ENCODE measurements at places on chromosomes 11 and 22.

- no peak for DNase-seq
Measured at GRCh38 chr22:25563761-25564319, 635 bp upstream of the GRK3 start.

DNA sequence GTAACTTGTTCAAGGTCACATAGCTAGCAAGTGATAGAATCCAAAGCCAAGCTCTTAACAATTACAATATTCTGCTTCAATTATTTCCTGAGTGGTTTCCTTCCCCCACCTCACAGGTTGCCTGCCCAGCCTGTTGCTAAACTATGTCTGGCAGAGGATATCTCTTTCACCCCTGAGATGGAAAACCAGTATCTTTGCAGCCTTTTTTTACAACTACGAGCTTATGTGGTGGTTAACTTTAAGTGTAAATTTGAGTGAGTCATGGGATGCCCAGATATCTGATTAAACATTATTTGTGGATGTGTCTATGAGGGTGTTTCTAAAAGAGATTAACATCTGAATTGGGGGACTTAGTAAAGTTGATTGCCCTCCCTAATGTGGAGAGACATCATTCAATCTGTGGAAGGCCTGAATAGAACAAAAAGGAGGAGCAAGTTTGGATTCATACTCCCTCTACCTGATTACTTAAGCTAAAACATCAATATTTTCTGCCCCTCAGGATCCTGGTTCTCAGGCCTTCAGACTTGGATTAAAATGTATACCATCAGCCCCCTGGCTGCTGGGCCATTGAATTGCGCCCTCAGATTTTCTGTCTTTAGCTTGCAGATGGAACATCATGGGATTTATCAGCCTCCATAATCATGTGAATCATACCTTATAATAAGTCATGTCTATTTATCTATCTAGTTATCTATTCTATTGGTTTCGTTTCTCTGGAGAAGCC, 911.9 kb downstream of the METTL15 start:
- DNase-seq = no peak

GRCh38 chr11:18379201-18379600, 15.2 kb upstream of the LDHA start:
- no peak for DNase-seq

- no peak for DNase-seq
Measured at GRCh38 chr11:120174866-120175265, 36.0 kb upstream of the OAF start.

DNA sequence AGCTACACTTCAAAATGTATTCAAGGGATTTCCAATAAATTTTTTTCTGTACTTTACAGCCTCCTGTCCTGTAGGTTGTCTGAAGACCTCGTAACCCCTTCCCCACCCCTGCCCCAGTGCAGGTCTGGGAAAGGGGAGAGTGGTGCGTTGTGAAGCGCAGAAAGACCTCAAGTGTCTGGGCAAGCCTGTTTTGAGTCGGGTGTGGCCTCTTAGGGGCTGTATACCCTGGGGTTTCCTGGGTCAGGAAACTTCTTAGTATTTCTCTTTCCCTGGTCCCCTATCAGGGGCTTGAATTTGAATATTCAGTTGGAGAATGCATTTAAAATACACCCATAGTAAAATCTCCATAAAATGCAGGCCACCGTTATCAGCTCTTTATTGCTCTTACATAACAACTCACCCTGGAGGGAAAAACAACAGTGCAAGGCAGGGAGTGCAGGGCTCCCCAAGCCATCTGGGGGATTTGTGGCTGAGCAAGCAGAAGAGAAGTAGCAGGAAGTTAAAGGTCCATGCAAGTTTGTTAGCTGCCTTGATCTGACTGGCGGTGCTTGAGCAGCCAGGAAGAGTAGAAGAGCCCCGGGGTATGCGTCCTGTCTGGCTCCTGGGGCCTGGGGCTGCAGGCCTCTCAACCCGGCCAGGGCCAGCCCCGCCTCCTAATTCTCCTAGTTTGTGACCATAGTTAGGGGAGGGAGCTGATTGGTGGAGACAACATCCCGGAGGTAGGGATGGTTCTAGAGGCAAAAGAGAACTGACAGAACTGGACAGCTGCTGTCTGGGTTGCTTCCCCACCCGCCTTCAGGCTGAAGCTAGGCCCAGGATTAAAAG, 25.7 kb downstream of the ARHGAP1 start:
- DNase-seq = no peak

DNA sequence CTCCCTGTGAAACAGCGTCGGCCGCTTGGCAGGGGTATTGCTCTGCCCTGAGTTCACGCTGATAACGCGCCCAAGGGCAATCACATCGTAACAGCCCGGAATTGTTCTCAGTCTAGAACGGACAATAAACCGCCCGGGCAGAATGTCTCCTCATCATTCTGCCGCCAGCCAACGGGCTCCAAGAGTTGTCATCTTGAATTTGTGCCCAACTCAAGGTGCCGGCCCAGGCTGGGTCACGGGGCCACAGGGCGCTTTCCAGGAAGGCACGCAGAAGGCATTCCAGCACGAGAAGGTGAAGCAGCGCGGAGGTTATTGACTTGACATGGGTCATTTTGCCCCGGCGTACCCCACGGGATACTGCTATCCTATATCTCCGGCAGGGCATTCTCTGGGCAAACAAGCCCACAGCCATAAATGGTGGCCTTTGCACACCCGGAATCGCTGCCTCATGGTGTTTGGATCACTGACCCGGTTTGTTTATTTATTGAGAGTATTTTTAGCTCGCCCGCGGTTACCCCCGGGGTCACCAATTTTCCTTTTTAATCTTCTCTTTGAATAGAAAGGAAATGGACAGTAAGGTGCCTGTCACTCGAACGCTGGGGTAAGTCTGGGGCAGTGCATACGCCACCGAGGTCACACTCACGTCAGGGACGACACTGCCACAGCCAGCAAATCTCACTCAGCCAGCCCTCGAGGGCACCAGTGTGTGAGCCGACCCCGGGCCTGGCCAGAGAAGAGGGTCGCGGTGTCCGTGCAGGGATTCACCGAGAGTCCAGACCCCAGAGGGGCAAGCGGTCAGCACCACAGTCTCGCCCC, 72.4 kb upstream of the FGF3 start:
- DNase-seq = no peak

DNA sequence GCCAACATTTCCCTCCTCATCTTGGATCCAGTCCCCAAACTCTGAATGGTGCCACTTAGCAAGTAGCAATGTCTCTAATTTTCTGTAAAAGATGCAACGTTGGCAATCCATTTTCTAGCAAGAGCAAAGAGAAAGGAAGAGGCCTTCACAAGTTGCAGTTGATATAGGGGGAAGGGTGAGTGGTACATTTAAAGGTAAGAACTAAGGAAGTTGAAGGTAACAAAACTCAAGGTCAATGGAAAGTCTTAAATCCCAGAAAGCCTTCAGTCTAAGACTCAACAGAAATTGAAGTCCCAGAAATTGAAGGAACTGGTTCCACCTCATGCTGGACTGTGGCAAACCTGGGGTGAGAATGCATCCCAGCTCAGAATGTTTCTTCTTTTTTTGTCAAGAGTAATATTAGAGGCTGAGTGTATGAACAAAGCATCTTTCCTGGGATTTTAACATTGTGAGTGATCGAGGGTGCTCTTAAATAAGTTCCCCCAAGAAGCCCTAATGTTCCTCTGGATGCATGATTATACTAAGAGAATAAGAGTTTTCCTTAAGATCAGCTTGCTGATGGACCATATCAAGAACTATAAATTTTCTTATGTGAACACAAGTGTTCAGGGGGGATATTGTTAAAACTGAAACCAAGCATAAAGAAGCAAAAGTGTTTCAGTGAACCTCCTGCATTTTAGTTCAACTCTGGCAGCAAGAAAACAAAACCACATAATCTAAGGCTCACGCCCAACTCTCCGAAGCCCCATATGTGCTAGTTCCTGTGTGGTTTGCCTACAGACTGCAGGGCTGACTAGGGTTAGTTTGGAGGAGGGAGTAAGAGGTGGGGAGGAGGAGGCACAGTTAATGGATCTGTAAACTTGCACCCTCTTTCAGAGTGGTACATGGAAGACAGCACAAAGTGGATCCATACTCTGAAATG, at the start of gene GRAP2:
GRAP2 (plus strand) TSS at position 779 of the 922 bp plus-strand sequence. CDS start 46,023 bp downstream, outside the sequence.
- peak; percentile 42 for DNase-seq

DNA sequence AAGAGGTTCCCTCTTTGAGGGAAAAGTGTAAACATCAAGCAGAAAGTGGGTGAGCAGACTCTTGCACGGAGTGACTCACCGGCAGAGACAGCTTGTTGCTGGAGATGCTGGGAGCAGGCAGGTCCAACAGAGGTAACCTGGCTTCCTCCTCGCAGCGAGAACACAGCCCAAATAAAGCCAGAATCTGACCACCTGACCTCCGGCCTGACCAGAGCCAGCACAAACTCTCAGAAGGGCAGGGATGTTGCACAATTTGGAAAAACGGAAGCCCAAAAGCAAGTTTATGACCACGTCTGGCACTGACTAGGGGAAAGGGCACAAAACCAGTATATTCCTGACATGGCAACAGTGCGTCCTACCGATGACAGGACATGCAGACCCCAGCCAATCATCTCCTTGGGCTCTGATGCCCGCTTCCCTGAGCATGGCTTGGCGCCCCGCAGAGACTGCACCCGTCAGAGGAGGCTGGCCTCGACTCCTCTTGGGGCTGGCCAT, 5.4 kb downstream of the SMCO4 start:
- no peak for DNase-seq

DNA sequence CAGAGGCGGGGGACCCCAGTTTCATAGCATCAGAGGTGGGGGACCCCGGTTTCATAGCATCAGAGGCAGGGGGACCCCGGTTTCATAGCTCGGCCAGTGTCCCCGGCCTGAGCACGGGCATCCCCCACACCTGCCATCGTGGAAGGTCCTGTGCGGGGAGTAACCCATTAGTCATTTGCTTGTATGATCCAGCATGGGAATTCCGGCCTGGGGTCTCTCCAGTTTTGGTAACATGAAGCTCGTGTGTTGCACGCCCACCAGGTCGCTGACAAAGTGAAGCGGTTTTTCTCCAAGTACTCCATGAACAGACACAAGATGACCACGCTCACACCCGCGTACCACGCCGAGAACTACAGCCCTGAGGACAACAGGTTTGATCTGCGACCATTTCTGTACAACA, 29.0 kb upstream of the KRTAP5-7 start:
- DNase-seq = no peak

DNA sequence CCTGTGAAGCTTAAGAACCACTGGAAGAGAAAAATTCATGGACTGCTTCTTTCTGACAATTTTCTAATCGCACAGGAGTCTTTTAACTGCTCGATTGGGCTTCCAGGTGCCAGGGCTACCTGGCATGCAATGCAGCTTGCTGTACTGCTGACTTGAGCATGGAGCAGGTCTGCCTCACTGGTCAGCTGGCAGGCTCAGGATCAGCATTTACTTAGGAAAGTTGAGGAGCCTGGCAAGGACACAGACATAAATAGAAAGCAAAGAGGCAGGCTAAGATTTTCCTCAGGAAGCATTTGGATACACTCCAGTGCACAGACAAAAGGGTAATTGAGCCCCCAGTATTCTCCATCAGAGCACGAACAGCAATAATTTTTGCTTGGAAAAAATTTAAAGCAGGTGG, 163.5 kb downstream of the CSNK2A3 start:
- DNase-seq = no peak

GRCh38 chr11:34907934-34908593, 8.1 kb downstream of the APIP start:
- no peak for DNase-seq

- DNase-seq = no peak
Measured at GRCh38 chr11:107844041-107844440, 14.5 kb downstream of the SLC35F2 start.

DNA sequence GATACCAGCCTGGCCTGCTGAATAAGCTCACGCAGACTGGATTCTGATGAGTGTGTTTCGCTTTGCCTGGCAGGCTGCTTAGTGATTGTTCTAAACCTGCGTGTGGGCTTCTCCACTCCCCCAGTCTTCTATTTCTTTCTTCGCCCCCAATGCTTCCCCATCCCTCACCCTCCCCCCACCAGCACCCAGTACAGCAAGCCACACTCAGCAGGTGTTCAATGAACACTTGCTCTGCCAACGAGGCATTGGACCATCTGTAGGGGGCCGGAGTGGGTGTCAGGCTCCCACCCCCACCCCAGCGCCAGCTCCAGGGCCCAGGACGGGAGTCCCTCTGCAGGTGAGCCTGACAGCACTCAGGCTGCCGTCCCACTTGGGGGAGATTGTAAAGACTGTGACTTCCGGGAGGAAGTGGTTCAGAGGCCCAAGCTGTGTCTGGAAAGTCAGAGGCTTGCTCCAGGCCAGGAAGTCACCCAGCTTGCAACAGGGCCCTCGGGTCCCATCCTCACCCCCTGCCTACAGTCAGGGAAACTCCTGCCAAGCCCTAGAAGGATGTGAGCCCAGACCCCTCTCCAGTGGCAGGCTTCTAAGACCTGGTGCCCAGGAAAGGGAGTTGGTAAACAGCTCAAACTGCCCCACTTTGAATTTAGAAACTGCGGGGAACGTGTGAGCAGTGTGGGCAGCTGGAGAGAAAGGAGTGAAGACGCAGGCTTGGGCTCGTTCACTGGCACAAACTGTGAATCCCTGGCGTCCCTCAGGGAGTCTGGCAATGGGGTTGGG, 66.3 kb upstream of the PRDM11 start:
- DNase-seq = peak; percentile 25

DNA sequence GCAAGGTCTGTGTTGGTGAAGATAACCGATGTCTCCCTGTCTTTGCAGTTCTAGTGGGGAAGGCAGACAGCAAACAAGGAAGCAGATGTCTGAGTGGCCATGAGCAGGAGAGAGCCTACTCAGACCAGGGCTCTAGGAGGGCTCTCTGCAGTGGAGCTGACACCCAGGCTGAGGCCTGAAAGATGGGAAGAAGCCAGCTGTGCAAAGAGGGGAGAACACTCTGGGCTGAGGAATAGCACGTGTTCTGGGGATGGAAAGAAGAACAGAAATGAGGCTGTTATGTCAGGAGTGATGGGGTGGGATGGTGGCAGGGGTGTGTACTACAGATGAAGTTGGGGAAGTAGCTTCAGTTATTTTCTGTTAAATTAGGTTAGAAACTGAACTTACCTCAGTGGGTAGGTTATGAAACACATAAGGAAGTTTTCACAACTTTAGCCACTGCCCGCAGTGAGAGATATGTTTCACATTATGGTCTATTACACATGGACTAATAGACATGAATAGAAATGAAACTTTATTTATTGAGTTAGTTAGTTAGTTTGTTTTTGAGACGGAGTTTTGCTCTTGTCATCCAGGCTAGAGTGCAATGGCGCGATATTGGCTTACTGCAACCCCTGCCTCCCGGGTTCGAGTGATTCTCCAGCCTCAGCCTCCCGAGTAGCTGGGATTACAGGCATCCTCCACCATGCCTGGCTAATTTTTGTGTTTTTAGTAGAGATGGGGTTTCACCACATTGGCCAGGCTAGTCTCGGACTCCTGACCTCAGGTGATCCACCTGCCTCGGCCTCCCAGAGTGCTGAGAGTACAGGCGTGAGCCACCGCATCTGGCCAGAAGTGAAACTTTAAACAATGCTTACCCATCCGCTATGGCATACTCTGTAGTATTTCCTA, 7.8 kb downstream of the DCPS start:
- DNase-seq = no peak

DNA sequence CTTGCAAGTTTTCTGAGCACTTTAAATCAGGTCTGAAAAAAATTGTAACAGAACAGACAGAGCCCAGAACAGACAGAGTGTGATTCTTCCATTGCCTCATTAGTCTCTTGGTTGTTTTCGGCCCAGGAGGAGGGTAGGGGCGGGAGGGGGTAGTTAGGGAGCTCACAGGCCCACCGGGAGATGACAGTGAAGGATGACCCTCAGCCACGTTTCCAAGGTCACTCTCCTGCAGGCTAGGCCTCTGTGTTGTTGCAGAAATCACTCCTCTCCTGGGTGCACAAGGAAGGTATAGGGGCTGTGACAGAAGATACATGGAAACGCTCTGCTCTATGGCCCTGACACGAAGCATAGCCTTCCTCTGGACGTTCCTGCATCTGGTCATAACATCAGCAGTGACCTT, 69.3 kb downstream of the ABTB2 start:
- DNase-seq = no peak

Measured in stimulated activated CD4-positive, alpha-beta T cell treated with anti-CD3 and anti-CD28 coated beads, TNF-alpha, amount 100 ng/mL, for 24 hours (primary cell).